ENCODE measurements at places on chromosomes 5 and 9.

GRCh38 chr9:112887381-112887780 is 3.3 kb downstream of the SLC46A2 start:
- DNase-seq, result no peak

DNA sequence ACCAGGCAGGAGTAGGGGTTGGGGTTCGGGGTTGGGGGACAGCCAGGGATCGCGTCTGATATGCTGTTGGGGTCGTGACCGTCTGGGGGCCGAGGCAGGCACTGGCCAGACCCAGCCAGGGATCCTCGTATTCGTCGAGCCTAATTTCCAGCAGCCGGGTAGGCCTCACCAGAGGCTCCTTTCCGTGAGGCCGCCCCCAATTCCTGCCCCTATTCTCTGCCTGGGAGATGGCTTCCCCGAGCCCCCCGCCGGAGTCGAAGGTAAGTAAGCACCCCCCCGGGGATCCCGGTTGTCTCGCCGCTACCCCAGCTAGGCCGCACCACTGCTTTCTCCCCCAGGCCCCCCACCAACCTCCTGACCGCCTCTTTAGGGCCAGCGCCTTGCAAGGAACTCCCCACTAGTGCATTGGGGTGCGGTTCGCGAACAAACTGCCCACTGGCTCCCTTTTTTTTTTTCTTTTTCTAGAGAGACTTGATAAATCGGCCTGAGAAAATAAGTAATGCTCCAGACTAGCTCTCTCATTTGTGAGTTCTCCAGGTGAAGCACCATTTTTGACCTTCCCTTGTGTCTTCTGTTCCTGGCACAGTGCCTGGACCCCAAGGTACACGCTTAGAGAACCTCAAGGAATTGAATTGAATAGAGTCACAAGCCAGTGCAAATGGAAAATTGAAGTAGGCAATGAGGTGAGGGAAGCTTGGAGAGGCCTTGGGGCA is 435 bp downstream of the ZNF189 start:
- DNase-seq, result no peak

DNA sequence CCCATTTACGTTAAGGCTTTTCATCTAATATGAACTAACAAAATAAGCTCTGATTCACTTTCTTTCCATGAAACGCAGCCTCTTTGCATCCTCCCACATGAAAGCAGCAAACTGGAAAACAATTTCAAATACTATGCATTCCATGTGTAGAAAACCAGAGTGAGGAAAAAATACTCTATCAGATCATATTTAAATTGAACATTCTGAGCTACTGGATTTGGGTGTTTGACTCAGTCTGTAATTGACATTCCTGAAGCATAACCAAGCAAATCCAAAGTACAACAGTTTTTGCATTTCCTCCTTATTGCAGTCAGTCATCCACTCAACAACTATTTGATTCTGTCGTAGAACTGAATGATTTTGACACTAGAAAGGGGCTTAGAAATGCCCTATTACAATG is 399.1 kb upstream of the NMUR2 start:
- no peak for DNase-seq

GRCh38 chr9:100368672-100369071 is 15.9 kb upstream of the TEX10 start:
- DNase-seq, result no peak

DNA sequence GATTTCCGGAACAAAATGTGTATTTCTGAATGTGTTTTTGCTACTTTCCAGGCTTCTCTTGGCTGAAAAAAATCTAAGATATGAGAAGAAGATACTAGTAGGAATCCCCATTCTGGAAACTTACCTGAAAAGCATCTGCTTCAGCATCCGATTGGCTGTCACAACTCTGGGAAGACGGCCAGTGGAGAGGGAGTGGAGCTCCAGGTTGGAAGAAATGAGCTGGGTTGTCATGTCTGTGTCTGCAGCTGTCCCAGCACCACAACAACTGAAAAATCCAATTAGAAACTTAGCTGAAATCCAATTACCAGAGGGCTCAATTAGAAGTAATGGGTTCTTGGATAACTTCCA is 3.0 kb downstream of the PSMB7 start:
- DNase-seq, result no peak

DNA sequence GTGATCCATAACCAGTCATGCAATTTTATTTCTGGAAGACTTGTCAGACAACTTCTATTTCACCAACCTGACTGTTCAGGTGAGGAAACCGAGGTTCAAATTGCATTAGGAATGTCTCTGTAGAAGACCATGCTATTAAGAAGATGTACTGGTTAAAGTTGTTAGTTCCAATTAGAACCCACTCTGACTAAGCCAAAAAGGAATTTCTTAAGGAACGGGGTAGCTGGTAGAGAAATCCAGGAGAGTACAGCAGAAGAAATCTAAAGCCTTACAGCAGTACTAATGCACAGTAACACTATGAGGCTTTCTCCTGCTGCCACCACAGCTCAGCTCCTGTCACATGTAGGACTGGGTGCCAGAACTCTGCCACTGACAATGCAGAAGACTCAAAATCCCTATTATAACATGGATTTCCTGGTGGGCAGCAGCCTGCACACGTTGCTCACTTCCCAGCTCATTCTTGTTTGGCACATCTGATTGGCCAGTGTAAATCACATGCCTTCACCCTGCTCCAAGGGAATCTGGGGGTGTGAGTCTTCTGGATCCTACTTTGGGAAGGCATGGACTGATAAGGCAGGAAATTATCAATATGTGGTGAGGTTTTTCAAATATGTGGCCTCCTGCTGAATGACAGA is 37.1 kb downstream of the CAST start:
- no peak for DNase-seq

GRCh38 chr5:109705596-109705995 is 15.9 kb downstream of the MAN2A1 start:
- DNase-seq, result no peak

- no peak for DNase-seq
Observed at GRCh38 chr5:173679909-173680630, 63.6 kb upstream of the BOD1 start.

DNA sequence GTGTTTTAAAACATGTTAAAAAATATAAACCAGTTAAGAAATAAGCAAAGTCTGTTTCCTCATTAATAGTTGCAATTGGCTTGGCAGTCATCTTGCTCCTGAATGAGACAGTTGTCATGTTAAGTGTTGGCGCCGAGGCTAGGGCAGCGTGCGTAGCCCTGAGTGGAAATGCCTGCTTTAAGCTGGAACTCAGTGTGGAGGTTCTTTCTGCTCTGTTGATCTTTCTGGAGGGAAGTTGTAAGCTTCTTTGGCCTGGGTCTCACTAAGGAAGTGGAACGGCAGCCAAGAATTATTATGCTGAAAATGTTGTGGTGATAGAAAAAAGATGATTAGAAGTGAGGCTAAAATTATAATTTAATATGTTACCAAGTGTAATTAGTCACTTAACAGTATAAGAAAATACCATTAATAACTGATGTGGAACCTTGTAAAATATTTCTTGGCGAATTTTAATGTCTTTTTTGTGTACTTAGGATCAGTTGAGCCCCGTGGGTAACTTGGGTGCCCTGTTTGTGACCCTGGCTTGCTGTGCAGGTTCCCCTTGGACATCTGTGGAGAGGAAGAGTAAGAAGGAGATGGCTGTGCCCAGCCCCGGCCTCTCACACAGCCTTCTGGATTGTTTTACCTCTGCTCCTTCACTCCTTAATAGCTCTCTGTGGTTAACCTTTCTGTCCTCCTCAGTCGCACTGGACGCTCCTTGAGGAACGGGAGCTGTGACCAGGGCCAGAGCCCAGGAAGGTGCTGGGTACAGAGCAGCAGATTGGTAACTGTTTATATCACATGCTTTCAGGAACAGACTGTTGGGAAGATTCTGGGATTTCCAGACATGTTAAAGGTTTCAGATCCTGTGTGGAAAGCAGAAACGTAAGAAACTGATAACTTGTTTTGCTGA is 31.0 kb downstream of the PCBD2 start:
- DNase-seq, result no peak

DNA sequence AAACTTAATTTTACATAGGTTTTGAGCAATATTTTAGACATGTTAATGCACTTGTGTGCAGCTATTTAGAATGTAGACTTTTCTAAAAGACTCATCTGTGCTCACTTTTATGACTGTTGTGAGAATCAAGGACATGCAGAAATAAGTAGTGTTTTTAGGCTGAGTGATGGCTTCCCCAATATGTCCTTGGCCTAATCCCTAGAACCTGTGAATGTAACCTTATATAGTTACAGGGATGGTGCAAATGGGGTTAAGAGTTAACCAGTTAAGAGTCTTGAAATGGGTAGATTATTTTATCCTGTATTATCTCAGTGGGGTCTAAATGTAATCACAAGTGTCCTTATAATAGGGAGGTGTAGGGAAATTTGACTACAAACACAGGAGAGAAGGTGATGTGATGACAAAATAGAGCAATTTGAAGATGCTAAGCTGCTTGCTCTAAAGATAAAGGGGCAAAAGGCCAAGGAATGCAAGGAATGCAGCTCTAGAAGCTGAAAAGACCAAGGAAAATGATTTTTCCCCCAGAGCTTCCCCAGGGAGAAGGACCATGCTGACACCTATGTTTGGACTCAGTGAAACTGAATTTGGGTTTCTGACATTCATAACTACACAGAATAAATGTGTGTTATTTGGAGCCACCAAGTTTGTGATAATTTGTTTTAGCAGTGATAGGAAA is 298.0 kb upstream of the PAPPA start:
- DNase-seq, result no peak

- DNase-seq, result no peak
Observed at GRCh38 chr5:91024206-91024605, 358.9 kb downstream of the ARRDC3 start.

- no peak for DNase-seq
Observed at GRCh38 chr5:61397238-61397637, 65.2 kb downstream of the ZSWIM6 start.

DNA sequence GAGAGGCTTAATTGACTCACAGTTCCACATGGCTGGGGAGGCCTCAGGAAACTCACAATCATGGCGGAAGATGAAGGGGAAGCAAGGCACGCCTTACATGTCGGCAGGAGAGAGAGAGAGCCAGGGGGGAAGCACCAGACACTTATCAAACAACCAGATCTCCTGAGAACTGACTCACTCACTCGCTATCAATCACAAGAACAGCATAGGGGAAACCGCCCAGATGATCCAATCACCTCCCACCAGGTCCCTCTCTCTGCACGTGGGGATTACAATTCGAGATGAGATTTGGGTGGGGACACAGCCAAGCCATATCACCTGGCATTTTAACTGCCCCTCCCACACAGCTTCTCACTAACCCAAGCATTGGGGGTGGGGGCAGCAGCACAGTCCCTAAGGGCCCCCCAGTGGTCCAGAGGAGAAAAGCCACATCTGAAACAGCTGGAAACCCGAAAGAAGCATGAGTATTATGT is 76.1 kb upstream of the ASS1 start:
- DNase-seq, result peak; percentile 18

- DNase-seq, result no peak
Observed at GRCh38 chr9:114962809-114963208, 32.4 kb upstream of the TNFSF8 start.

DNA sequence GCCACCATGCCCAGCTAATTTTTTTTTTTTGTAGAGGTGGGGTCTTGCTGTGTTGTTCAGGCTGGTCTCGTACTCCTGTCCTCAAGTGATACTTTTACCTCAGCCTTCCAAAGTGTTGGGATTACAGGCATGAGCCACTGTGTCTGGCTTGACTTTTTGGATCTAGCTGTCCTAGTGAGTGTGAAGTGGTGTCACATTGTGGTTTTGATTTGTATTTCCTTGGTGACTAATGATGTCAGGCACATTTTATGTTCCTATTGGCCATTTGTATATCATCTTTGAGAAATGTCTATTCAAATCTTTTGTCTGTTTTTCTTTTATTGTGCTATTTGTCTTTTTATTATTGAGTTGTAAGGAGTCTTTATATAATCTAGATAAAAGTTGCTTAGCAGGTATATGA is 53.5 kb upstream of the MCCC2 start:
- no peak for DNase-seq

DNA sequence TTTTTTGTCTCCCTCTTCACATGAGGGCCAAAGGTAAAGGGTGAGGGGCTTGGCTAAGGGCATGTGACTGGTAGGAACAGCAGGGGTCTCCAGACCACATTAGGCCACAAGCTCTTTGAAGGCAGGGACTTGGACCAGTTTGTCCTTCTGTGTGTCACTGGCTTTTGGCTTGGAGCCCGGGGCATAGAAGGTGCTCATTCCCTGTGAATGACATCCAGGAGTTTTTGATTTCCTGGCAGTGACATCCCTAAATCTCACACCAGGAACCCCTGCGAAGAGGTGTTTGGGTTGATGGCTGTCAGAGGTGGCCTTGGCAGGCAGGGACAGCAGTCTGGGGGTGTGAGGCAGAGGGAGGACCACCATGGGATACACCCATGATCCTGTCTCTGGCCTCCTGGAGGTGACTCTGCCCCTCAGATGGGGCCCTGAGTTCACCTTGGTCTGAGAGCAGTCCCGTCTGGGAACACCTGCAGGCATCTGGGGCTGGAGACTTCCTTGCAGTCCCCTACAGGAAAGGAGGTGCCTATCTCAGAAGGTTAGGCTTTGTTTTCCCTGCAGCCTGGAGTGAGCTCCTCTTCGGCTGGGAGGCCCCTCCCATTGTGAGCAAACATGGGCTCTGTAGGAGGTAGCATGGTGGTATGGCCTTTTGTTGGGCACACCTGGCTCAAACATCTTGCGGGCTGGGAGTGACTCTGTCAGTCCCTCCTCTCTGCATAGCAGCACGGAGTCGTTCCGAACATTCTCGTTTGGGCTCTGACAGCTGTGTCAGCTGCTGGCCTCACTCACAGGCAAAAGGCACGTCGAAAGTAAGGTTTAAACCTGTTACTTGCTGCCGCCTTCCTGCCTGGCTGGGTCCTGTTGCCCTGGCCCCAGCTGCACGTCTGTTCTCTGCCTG is 38.6 kb upstream of the PITX1 start:
- no peak for DNase-seq

- peak; percentile 39 for DNase-seq
Observed at GRCh38 chr5:177389241-177390169, 5.3 kb downstream of the SLC34A1 start.

DNA sequence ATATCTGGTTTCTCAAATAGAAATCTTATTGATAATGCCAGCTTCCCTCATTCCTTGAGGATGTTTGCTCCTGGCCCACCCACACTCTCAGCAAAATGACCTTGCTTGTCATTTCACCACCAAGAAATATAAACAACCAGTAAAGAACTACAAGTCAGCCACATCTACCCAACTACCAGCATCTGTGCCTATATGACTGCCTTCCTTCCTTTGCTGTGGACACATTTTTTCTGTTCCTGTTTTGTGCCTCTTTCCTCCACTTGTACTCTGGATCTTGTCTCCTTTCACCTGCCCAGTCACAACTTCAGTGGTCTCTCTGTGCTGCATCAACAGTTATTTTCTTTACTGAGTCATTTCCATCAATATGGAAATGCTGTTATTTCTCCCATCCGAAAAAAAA is 20.3 kb downstream of the KIF2A start:
- DNase-seq, result no peak

DNA sequence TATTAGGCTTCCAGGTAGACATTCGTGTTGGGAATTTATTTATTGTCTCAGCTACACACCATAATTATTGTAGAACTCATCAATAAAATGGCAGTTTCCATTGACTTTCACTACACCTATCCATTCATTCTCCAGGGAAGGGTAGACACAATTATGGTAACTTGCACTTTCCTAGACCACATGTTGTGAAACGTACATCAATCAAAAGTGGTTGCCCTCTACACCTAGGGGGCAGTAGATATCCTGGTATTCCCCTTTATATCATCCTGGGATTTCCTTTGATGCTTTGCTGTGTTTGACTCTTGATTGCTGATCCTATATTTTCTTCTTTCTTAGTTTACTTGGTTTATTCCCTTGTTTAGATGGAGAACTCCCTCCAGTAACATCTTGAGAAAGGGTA is 47.9 kb downstream of the ADGRV1 start:
- DNase-seq, result no peak

All from stimulated activated CD4-positive, alpha-beta T cell treated with anti-CD3 and anti-CD28 coated beads, Interleukin-4, amount 100 ng/mL, for 1 hour (primary cell).